ENCODE measurements at places on chromosomes 4 and X. TPM values are rescaled to one million over a fixed set of nuclear protein-coding genes. Genes with fewer than 3 reads are reported as not detected.

DNA sequence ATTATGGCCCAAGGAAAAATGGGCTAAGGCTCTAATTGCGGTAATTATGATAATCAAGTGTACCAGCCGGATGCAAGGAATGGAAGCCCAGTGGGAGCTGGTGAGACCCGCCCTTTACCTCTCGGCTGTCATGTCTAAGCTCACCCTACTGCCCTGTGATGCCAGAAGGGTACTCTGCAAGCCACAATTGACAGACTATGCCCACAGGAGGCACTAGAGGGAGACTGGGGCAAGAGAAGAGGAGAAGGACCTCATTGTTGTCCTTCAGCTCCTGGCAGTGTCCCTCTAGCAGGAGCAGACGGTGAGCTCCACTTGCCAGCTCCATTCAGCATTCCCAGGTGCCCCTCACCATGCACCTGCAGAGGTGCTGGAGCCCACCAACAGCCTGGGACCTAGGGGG is 141.8 kb downstream of the SMIM20 start:
- H3K4me3 ChIP-seq: no peak overlapping the region
- H3K27ac ChIP-seq: no peak overlapping the region
- DNase-seq: no peak
- H3K4me1 ChIP-seq: no peaks in the 10 kb centered on the region
- H3K27me3 ChIP-seq: no peaks in the 10 kb centered on the region
- no peaks in the 10 kb centered on the region for H3K36me3 ChIP-seq

Gene TLR2
- 22.5 TPM for total RNA-seq

DNA sequence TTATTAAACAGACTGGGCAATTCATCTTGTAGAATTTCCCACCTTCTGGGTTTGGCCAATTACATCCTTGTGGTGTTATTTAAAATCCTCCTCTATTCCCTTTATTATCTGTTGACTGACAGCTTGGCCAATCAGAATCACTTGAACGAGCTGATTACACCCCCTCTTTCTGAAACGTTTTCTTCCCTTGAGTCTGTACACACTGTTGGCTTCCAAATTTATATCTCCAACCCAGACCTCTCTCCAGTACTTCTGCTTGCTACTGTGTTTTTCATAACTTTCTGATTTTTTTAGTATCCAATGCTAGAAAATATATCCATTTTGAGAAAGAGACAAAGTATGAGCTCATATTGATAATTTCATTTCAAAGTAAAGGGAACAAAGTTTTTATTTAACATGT is 14.8 kb downstream of the CD38 start:
- H3K4me1 ChIP-seq: no peaks in the 10 kb centered on the region
- H3K27ac ChIP-seq: no peak overlapping the region
- H3K4me3 ChIP-seq: no peak overlapping the region
- H3K27me3 ChIP-seq: no peaks in the 10 kb centered on the region
- no peaks in the 10 kb centered on the region for H3K36me3 ChIP-seq

DNA sequence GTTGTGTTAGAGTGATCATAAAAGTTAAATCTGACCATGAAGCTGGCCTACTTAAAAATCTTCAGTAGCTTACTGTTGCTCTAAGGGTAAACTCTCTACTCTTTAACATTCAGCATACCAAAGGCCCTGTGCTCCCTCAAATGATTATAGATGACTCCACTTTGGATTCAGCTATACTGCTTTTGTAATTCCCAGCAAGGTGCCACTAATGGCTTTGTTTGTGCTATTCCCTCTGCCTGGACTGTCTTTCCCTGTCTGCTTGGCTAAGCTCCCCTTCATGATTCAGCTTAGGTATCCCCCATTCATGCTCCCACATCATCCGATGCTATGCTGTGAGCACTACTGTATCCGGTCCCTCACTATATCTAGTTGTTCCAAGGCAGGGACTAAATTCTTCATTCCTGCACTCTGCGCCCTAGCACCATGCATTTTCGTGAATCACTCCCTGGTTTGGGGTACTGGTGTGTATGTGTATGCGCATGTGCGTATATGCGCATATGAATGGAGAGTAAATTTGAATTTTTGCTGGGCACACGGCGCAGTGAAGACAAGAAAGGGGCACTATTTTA is 453 bp upstream of the PBDC1 start:
- peaks cover 8% of the 10 kb centered on the region for H3K36me3 ChIP-seq
- H3K4me1 ChIP-seq: peaks cover 18% of the 10 kb centered on the region
- no peaks in the 10 kb centered on the region for H3K27me3 ChIP-seq
- DNase-seq: no peak

Gene FAM47A
- total RNA-seq: not detected

Gene OTUD6A
- total RNA-seq: not detected

Gene CMC4
- total RNA-seq: 21.6 TPM

GRCh38 chr4:105568584-105568983 is 16.2 kb downstream of the ARHGEF38 start:
- DNase-seq: no peak
- H3K4me3 ChIP-seq: no peak overlapping the region
- H3K27ac ChIP-seq: no peak overlapping the region
- no peaks in the 10 kb centered on the region for H3K36me3 ChIP-seq

Gene CPZ
- total RNA-seq: 2.3 TPM

DNA sequence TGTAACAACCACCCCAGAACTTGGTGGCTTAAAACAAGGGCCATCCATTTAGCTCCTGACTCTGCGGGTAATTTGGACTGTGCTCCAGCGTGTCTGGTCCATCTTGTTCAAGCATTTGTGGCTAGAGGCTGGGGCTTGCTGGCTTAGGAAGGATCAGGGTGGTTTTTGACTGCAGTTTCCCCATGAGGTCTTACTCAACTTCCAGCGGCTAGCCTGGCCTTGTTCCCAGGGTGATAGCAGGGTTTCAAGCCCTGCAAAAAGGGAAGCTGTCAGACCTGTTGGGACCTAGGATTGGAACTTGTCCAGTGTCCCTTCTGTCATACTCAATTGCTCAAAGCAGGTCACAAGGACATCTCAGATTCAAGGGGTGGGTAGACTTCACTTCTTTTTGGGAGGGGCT is 205.9 kb downstream of the STIM2 start:
- no peak overlapping the region for H3K4me3 ChIP-seq
- no peak overlapping the region for H3K27ac ChIP-seq
- peaks cover 4% of the 10 kb centered on the region for H3K27me3 ChIP-seq
- no peaks in the 10 kb centered on the region for H3K36me3 ChIP-seq
- H3K4me1 ChIP-seq: no peaks in the 10 kb centered on the region

GRCh38 chr4:48247142-48247877 is 22.3 kb downstream of the TEC start:
- H3K4me1 ChIP-seq: no peaks in the 10 kb centered on the region
- H3K27ac ChIP-seq: no peak overlapping the region
- H3K4me3 ChIP-seq: no peak overlapping the region
- DNase-seq: no peak
- H3K36me3 ChIP-seq: no peaks in the 10 kb centered on the region

DNA sequence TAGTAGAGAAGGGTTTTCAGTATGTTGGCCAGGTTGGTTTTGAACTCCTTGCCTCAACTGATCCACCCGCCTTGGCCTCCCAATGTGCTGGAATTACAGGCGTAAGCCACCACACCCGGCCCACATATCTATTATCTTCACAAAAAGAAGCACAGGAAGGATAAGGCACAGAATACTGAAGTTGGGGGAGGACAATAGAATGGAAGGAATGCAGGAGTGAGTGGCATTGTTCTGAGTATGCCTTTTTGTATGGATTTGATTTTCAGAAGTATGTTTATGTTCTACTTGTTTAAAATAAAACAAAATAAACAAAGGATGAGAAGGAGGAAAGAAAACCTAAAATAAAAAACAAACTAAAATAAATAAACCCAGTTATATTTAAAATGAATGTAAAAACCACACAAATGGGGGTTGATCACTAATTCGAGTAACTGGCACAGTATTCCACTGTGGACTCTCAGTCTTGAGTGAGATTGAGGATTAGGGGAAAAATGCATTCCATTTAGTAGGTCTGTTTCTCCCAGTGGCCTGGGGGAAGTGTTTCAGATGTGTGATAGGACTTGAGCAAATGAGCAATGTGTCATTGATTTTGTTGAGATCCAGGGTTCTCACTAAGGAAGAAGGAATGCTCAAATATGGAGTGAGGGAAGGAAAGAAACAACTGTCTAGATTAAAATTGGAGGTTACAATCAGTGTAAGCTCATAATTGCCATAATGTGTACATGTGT is 109.0 kb upstream of the C1QTNF7 start:
- no peaks in the 10 kb centered on the region for H3K4me1 ChIP-seq
- no peak for DNase-seq
- H3K36me3 ChIP-seq: no peaks in the 10 kb centered on the region
- H3K27ac ChIP-seq: no peak overlapping the region

Gene ZIC3
- total RNA-seq: not detected

Gene ADH1B
- total RNA-seq: 228 TPM

Gene PF4V1
- total RNA-seq: not detected

Gene PNMA5
- total RNA-seq: not detected

DNA sequence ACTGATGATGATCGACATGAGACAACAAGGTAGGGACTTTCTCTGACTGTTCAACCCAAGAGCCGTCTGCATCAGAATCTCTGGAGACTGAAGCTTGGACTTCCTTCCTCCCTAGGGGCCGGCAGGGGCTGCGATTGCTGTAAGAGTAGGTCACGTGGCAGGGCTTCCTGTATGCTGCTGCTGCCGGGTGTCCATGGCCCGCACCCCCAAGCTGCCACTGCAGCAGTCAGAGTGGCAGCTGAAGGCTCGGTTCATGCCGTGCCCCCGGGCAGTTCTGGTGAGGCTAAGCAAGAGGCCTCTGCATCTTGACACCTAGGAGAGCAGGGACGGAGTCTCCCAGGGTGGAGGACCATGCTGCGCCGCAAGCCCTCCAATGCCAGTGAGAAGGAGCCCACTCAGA is at the start of gene SASH3:
SASH3 (plus strand) TSS at position 203 of the 400 bp plus-strand sequence; CDS start at position 352, 149 bp downstream.
- peak within 1 kb of the TSS; percentile 23 for H3K27ac ChIP-seq
- no peaks in the 10 kb centered on the region for H3K27me3 ChIP-seq
- H3K36me3 ChIP-seq: no peaks in the 10 kb centered on the region
- peak; percentile 50 for DNase-seq
- no peaks in the 10 kb centered on the region for H3K4me1 ChIP-seq

DNA sequence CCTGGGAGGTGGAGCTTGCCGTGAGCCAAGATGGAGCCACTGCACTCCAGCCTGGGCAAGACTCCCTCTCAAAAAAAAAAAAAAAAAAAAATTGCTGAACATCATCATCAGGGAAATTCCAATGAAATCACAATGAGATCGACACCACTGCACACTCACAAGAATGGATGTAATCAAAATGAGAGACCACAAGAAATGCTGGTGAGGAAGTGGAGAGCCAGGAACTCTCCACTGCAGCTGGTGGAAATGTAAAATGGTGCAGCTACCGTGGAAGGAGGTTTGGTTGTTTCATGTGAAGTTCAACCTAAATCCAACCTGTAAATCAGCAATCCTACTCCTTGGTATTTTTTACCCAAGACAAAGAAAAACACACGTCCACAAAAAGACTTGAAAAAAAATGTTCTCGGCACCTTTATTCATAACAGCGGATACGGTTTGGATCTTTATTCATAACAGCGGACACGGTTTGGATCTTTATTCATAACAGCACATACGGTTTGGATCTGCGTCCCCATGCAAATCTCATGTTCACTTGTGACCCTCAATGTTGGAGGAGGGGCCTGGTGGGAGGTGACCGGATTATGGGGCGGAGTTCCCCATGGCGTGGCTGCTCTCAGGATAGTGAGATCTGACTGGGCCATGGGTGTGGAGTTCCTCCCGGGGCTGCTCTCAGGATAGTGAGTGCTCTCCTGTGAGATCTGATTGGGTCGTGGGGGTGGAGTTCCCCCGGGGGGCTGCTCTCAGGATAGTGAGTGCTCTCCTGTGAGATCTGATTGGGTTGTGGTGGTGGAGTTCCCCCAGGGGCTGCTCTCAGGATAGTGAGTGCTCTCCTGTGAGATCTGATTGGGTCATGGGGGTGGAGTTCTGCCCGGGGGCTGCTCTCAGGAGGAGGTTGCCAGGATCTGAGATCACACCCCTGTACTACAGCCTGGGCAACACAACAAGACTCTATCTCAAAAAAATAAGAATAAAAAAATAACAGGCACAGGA is 7.7 kb downstream of the GAK start:
- H3K4me1 ChIP-seq: peaks cover 67% of the 10 kb centered on the region
- peaks cover 8% of the 10 kb centered on the region for H3K36me3 ChIP-seq
- no peak overlapping the region for H3K4me3 ChIP-seq

DNA sequence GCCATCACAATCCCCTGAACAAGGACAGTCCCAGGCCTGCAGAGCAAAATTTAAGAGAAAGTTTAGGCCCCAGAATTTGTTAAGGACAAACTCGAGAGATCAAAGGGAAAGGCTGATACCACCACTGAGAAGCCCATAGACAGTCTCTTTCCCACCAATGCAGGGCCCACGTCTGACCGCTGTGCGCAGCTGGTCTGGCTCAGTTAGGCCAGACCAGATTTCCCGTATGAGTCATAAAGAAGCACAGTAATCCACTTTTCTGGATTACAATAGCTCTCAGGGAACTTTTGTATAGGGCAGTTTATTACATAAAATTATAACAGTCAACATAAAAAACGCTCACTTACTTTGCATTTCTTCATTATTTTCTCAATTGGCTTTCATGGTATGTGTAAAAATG is 259.5 kb downstream of the RCHY1 start:
- no peak overlapping the region for H3K4me3 ChIP-seq
- no peak for DNase-seq
- H3K27me3 ChIP-seq: no peaks in the 10 kb centered on the region
- H3K27ac ChIP-seq: no peak overlapping the region
- H3K36me3 ChIP-seq: no peaks in the 10 kb centered on the region

Gene SHROOM2
- 4.7 TPM for total RNA-seq

Gene RBM46
- not detected for total RNA-seq

DNA sequence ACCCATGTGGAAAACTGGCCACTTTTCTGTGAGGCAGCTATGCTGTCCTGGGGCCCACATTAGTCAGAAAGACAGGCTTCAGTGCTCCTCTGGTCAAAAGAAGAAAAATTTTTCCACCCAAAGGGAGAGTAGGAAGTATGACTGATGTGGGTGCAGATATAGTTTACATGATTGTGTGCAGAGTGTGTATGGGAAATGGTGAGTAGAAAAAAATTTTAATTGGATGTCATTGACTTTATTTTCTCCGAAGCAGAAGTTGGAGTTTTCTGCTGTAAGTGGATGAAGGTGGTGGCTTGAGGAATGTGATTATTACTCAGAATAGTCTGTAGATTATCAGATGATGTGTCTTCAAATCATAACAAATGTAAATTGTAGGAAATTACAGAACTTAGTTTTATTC is 241.5 kb upstream of the IGFBP7 start:
- DNase-seq: no peak
- no peaks in the 10 kb centered on the region for H3K36me3 ChIP-seq
- H3K4me3 ChIP-seq: no peak overlapping the region

DNA sequence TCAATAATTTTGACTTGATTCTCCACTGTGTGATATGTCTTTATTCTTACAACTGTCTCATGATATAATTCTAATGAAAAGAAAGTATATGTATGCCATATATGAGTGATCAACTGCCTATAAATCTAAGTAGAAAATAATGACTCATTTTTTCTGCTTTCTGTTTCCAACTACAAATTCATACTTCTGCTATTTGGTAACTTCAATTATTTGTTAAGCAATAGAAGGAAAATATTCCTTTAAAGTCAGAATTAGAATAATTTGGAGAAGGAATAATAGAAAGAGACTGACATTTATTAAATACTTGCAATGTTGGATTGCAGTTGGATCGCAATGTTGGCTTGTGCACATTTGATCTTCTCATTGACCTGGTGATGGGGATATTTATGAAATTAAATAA is 204.2 kb upstream of the PACRGL start:
- no peaks in the 10 kb centered on the region for H3K4me1 ChIP-seq
- H3K27ac ChIP-seq: no peak overlapping the region
- H3K27me3 ChIP-seq: no peaks in the 10 kb centered on the region
- no peaks in the 10 kb centered on the region for H3K36me3 ChIP-seq
- no peak for DNase-seq

Gene ZNF732
- not detected for total RNA-seq
